Activated T-cell treated with anti-CD3 and anti-CD28 coated beads for 1 hour (primary cell): ENCODE measurements at places on chromosomes 13 and 19.

- DNase-seq = no peak
These were observed 419.4 kb downstream of the UQCRFS1 start for GRCh38 chr19:28793391-28794168.

DNA sequence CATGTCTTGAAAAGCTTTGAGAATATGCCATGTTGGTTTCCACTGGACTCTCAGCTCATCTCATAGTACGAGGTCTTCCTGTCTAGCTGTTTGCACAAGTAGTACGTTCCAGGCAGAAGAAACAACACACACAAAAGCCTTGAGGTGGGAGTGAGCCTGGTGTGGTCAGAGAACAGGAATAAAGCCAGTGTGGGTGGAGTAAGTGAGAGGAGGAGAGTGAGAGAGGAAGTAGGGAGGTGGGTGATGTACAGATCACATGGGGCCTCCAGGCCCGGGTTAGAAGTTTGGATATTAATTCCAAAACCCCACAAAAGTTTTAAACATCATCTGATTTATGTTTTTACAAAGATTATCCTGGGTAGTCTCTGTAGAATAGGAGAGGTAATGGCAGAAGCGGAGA is 230.6 kb downstream of the MTUS2 start:
- DNase-seq = no peak

DNA sequence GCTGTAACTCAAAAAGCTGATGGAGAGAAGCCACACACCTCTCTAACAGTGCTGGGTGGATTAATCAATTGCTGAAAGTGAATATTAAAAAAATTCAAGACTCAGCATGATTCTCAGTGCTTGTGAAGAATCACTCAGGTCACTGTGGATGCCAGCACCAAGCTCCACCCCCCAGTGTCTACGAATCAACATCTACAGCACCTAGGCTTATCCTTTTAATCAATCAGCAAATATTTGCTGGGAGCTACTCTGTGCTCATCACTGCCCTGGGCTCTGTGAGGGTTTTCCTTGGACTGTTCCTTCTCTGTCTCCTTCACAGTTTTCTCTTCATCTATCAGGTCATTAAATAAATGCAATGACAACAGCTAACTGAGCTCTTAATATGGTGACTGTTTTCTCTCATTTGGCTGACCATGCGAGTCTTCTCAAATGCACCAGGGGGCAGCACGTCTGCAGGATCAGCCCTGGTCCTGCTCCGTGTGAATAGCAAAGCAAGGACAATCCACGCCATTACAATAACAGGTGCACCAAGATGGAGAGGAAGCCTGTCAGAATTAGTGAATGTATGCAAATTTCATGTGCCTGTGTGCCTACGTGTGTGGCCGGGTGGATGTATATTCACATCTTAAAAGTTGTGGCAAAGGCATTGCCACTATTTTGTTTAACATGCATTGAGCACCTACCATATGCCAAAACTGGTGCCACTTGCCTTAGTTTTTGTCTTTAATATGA is 14.6 kb upstream of the C13orf42 start:
- peak; percentile 20 for DNase-seq

DNA sequence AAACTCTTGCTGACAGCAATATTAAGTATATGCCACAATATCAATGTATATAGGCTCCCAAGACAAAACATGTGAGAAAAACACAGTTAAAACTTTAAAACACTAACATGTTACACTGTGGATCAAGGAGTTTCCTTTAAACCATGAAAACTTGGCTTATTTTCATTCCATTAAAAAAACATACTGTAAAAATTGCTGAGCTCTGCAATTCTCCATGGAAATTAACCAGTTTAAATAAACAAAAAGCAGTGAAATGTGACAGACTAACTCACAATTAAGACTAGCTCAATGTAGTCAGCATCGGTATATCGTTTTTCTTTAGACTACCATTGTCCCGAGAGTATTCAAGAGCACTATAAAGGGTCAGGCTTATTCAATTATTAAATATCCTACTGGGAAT is 930.5 kb upstream of the SLITRK1 start:
- DNase-seq = no peak

DNA sequence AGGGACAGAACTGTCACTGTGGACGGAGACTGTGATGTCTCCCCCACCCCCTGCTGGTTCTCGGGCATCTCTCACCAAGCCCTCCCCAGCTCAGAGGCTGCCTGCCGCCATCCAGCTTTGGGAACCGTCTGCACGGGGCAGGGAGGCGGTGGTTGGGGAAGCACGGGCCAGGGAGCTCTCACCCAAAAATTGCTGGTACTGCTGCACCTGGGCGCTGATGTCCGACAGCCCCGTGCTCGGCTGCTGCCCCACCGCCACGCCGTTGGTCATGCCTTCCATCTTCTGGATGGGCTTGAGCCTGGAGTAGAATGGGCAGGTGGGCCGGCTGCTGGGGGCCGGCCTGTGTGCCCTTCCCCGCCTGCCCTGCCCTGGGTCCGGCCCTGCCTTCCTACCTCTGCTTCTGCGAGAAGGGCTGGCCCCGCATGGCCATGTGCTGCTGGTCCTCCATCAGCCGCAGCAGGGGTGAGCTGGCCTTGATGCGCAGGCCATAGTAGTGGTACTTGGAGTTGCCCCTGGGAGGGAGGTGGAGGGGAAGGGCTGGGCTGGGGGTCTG is 16.1 kb downstream of the DCAF15 start:
- DNase-seq = no peak

DNA sequence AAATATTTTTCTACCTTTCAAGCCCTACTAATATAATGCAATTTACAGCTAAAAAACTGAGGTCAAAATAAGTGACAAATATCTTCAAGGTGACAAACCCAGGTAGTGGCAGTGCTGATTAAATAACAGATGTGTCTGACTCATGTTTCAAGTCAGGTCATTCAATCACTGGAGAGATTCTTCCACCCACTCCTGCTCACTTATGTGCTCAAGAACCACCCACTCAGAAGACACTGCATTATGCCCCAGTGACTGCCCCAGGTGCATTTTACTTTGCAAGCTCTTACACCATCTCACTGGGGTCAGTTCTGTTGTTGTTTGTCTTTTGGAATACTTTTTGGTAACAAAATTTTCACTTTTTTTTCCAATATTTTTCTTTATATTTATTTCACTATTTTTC is 2.2 kb downstream of the ZNF100 start:
- DNase-seq = no peak

- DNase-seq = no peak
These were observed 94.7 kb downstream of the CDADC1 start for GRCh38 chr13:49342454-49342853.

GRCh38 chr13:65584126-65584525 is 1646.0 kb downstream of the PCDH9 start:
- no peak for DNase-seq

DNA sequence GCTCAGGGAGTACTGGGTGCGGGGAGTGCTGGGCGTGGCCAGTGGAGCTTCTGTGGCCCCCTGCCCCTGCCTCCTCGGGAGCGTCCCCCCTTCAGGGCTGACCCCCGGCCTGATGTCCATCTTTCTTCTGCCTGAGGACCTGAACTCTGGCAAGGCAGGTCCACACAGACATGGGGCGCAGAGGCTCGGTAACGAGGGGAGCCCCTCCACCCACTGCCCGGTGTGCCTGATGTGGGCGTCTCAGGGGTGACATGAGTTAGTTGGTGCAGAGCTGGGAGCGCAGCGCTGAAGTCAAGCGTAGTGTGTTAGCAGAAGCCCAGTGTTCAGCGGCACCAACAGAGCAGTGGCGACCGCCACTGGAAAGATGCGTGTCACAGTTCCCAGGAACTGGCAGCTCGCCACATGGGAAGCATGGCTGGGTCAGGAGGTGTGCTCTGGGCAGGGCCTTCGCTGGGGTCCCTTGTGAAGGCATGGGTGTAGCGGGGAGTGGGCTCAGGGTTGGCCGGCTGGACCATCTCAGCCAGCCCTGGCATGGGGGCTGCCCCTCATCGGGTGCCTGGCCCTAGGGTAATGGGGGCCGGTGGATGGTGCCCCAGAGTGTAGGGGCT is 11.5 kb downstream of the THOP1 start:
- DNase-seq = no peak

DNA sequence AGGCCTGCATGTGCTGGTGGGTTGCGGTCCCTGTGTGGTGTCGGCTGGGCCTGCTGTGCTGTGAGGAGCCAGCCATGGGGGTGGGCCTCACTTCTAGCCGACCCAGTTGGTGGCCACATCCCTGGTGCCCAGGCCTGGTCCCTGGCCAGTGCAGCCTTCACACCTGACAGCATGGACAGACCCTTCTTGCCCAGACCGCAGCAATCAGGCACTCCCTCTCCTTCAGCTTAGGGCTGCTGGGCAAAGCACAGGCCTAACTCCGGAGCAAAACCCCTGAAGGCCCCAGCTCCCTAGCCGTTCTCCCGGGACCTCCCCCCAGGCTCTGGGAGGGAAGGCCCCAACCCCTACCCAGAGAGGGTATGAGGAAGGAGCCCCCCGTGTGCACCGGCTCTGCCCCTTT is 6.6 kb upstream of the MCF2L start:
- no peak for DNase-seq

- DNase-seq = no peak
These were observed 86.5 kb downstream of the NUFIP1 start for GRCh38 chr13:44902738-44903137.

DNA sequence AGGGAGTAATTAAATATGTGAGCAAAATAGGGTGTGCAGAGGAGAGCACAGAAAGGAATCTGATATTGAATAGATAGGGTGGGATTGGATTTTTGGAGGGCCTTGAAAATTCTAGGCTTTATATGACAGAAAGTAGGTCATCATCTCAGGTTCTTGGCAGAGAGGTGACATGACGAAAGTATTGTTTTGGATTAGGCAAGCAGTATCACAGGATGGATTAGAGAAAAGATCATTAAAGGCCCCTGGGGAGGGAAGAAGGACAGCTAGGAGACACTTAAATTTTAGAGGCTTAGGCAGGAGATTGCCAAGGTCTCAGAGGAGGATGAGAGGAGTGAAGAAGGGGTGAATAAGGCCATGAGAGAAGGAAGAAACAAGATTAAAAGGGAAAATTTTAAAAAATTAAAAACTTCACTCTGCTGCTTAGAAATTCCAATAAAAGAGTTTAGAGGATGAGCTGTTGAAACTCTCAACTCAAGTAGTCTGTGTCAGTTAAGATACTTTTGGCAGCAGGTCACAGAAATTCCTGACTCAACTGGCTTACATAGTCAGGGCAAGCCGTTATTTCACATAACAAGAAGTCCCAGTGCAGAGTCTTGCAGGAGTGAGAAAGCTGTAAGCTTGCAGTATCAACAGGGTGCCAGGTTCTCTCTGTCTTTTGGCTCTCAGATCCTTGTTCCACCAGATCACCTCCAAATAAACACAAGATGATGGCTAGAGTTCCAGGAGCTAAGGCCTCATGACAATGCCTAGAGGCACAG is 8.8 kb downstream of the GPC6 start:
- no peak for DNase-seq
